ENCODE measurements at places on chromosomes 12 and 14.

- peaks cover 2% of the 10 kb centered on the region for H3K27me3 ChIP-seq
- H3K4me3 ChIP-seq = peak overlapping the region; percentile 46
- H3K36me3 ChIP-seq = no peaks in the 10 kb centered on the region
- H3K27ac ChIP-seq = no peak overlapping the region
- no peak for DNase-seq
Observed at GRCh38 chr12:110689281-110690126, 589 bp upstream of the HVCN1 start.

- no peak overlapping the region for H3K27ac ChIP-seq
- H3K4me3 ChIP-seq = no peak overlapping the region
- no peaks in the 10 kb centered on the region for H3K4me1 ChIP-seq
- H3K36me3 ChIP-seq = no peaks in the 10 kb centered on the region
Observed at GRCh38 chr14:30283822-30284446, 275.0 kb upstream of the G2E3 start.

GRCh38 chr14:87251011-87251410, 742.0 kb downstream of the GALC start:
- H3K36me3 ChIP-seq = no peaks in the 10 kb centered on the region
- H3K27ac ChIP-seq = no peak overlapping the region
- DNase-seq = no peak

GRCh38 chr14:67416085-67416484, 4.1 kb upstream of the PLEK2 start:
- no peak for DNase-seq
- peaks cover 2% of the 10 kb centered on the region for H3K4me1 ChIP-seq
- peaks cover 13% of the 10 kb centered on the region for H3K27me3 ChIP-seq
- no peaks in the 10 kb centered on the region for H3K36me3 ChIP-seq
- no peak overlapping the region for H3K4me3 ChIP-seq

GRCh38 chr14:50770586-50770985, 60.4 kb downstream of the NIN start:
- H3K36me3 ChIP-seq = peaks cover 6% of the 10 kb centered on the region
- H3K4me1 ChIP-seq = no peaks in the 10 kb centered on the region
- no peak overlapping the region for H3K4me3 ChIP-seq
- no peak overlapping the region for H3K27ac ChIP-seq

- no peak overlapping the region for H3K27ac ChIP-seq
- DNase-seq = no peak
- H3K36me3 ChIP-seq = no peaks in the 10 kb centered on the region
- no peaks in the 10 kb centered on the region for H3K4me1 ChIP-seq
- no peaks in the 10 kb centered on the region for H3K27me3 ChIP-seq
Observed at GRCh38 chr14:93859957-93860356, 67.2 kb upstream of the FAM181A start.

DNA sequence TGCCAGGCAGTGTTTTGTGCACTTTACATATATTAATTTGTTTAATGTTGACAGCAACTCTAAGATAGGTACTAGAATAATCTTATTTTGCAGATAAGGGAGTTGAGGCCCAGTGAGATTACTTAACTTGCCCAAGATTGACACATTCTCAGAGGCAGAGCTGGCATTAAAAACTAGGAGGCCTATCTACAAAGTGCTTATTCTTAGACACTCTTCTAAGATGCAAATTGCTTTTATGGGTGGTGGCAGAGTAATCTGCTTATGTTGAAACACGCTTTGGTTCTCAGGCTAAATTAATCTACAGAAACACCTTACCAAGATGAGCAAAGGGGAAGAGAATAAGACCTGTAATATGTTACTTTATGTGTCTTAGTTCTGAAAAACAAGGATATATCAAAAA, 7.2 kb downstream of the MGP start:
- H3K36me3 ChIP-seq = no peaks in the 10 kb centered on the region
- H3K4me1 ChIP-seq = no peaks in the 10 kb centered on the region
- no peaks in the 10 kb centered on the region for H3K27me3 ChIP-seq
- DNase-seq = no peak
- no peak overlapping the region for H3K27ac ChIP-seq

DNA sequence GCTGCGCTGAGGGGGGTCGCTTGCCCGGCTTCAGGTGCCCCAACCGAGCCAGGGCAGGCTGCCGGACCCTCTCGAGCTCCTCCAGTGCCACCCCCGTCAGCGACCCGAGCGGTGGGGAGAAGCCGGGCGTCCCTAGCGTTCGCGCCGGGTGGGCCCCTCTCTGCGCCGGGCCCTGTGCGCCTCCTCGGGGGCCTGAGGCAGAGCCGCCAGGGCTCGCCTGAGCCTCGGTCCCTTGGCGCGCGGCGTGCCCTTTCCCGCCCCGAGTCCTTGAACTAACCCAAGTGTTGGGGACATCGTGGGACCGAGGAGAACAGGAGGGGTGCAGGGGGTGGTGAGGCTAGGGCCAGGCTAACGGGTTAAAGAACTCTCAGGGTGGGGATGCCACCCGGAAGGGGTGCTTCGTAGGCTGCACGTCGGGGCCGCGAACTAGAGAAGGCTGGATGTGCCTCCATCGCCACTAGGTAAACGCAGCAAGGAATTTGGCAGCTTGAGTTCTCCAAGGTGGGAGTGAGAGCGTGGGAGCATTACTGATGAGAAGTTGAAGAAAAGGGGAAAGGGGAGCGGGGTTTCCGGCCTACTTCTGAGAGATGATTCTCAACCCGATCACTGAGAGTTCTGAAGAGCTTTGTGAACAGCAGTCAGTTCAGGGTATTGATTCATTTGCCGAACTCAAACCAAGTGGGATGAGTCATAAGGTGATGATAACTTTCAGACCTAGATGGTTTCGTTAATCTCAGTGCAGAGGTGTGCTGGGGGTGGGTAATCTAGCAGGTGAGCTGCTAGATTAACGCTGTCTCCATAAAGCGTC, 618 bp downstream of the RNF34 start:
- H3K27me3 ChIP-seq = no peaks in the 10 kb centered on the region
- no peak overlapping the region for H3K27ac ChIP-seq
- H3K4me1 ChIP-seq = no peaks in the 10 kb centered on the region
- H3K36me3 ChIP-seq = no peaks in the 10 kb centered on the region
- peak overlapping the region; percentile 85 for H3K4me3 ChIP-seq

DNA sequence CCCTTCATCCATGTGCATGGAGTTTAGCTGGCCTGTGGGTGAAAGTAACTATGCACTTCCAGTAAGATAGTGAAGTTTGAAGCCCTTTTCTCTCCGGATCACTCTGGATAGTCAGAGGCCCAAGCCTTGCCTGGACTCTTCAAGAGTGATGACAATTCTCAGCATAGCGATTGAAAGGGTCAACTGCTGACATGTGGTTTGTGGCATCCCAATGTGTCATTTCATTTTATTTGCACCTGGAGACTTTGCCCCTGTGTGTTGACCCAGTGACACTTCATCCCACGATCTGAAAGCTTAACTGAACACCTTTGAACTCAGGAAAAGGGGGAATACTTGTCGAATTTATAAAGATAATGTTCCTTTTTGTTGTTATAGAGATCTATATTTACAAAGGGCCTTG, 711.9 kb upstream of the TMEM132C start:
- no peaks in the 10 kb centered on the region for H3K4me1 ChIP-seq
- no peaks in the 10 kb centered on the region for H3K36me3 ChIP-seq
- no peaks in the 10 kb centered on the region for H3K27me3 ChIP-seq
- no peak overlapping the region for H3K27ac ChIP-seq
- DNase-seq = no peak

- no peaks in the 10 kb centered on the region for H3K27me3 ChIP-seq
- DNase-seq = no peak
- no peak overlapping the region for H3K4me3 ChIP-seq
Observed at GRCh38 chr12:12807970-12808702, 5.0 kb upstream of the DDX47 start.

DNA sequence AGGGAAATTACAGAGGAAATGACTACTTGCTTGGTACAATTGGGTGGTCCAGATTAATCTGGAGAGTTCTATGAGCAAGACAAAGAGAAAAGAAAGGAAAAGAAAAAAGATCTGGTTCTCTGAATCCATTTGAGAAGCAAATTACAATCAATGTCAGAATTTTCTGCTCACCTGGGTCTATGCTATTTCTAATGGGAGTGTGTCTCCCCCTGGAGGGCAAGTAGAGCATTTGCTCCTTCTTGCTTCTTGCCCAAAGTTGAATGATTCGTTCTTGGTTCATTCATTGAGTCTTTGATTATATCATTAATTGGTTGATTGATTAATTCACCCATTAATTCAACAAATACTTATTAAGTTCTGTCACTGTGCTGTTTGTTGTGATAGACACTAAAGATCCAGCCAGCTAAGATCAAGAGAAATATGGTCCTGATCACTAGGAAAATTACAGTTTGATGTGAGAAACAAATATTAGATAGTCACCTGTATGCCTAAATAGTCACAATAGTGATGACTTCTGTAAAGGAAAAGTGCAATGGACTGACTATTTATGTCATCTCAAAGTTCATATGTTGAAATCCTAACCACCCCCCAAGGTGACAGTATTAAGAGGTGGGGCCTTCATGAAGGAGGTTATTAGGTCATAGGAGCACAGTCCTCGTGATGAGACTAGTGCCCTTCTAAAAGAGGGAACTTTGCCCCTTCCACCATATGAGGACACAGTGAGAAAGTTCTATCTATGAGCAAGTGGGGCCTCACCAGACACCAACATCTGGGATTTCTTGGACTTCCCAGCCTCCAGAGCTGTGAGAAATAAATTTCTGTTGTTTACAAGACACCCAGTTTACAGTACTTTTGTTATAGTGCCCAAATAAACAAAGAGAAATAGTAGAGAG, 8.0 kb upstream of the ASB8 start:
- no peak overlapping the region for H3K4me3 ChIP-seq
- no peak overlapping the region for H3K27ac ChIP-seq
- H3K36me3 ChIP-seq = no peaks in the 10 kb centered on the region
- DNase-seq = no peak

- DNase-seq = no peak
- H3K36me3 ChIP-seq = no peaks in the 10 kb centered on the region
- no peak overlapping the region for H3K4me3 ChIP-seq
- H3K4me1 ChIP-seq = no peaks in the 10 kb centered on the region
Observed at GRCh38 chr12:126772171-126772864, 1494.7 kb upstream of the TMEM132C start.

- no peaks in the 10 kb centered on the region for H3K36me3 ChIP-seq
- no peak overlapping the region for H3K4me3 ChIP-seq
- no peaks in the 10 kb centered on the region for H3K27me3 ChIP-seq
Observed at GRCh38 chr12:51077930-51078329, 5.5 kb downstream of the CSRNP2 start.

- no peaks in the 10 kb centered on the region for H3K27me3 ChIP-seq
- no peaks in the 10 kb centered on the region for H3K36me3 ChIP-seq
- DNase-seq = no peak
- no peak overlapping the region for H3K27ac ChIP-seq
Observed at GRCh38 chr12:93636708-93637107, 40.5 kb upstream of the CRADD start.

DNA sequence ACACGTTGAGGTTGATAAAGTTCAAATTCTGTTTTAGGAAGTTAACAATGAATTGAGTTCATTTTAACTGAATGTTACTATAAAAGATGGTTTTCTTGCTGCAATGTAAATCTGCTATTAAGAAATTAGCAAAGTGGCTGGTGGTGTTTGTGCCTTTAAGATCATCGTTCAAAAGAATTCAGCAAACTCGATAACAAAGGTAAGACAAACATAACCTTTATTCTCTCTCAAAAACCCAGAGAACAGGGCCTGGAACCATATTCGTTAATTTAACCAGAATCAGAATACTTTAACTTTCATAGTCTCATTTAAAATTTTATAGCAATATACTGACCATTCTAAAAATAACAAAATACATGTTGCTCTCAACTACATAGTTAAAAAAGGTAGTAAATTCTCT, 3.4 kb downstream of the TMEM30B start:
- no peaks in the 10 kb centered on the region for H3K36me3 ChIP-seq
- no peak overlapping the region for H3K4me3 ChIP-seq
- H3K4me1 ChIP-seq = no peaks in the 10 kb centered on the region
- no peak overlapping the region for H3K27ac ChIP-seq

GRCh38 chr12:56029166-56029519, 8.3 kb downstream of the IKZF4 start:
- no peak for DNase-seq
- no peaks in the 10 kb centered on the region for H3K27me3 ChIP-seq
- H3K4me1 ChIP-seq = no peaks in the 10 kb centered on the region
- H3K4me3 ChIP-seq = no peak overlapping the region
- H3K27ac ChIP-seq = no peak overlapping the region
- peaks cover 18% of the 10 kb centered on the region for H3K36me3 ChIP-seq

GRCh38 chr12:120148011-120148410, 31.5 kb upstream of the RAB35 start:
- no peak overlapping the region for H3K4me3 ChIP-seq
- no peak overlapping the region for H3K27ac ChIP-seq
- no peaks in the 10 kb centered on the region for H3K27me3 ChIP-seq
- H3K4me1 ChIP-seq = no peaks in the 10 kb centered on the region
- no peak for DNase-seq

GRCh38 chr14:96442355-96442754, 50.4 kb downstream of the AK7 start:
- no peak overlapping the region for H3K4me3 ChIP-seq
- H3K27me3 ChIP-seq = no peaks in the 10 kb centered on the region
- DNase-seq = no peak
- H3K27ac ChIP-seq = no peak overlapping the region
- H3K36me3 ChIP-seq = no peaks in the 10 kb centered on the region

GRCh38 chr12:30463636-30464035, 232.0 kb downstream of the IPO8 start:
- H3K27ac ChIP-seq = no peak overlapping the region
- no peaks in the 10 kb centered on the region for H3K27me3 ChIP-seq
- H3K36me3 ChIP-seq = no peaks in the 10 kb centered on the region
- no peaks in the 10 kb centered on the region for H3K4me1 ChIP-seq
- H3K4me3 ChIP-seq = no peak overlapping the region
- DNase-seq = no peak

GRCh38 chr12:47770086-47770726, 2.8 kb upstream of the SLC48A1 start:
- H3K27me3 ChIP-seq = no peaks in the 10 kb centered on the region
- no peaks in the 10 kb centered on the region for H3K36me3 ChIP-seq
- DNase-seq = no peak

DNA sequence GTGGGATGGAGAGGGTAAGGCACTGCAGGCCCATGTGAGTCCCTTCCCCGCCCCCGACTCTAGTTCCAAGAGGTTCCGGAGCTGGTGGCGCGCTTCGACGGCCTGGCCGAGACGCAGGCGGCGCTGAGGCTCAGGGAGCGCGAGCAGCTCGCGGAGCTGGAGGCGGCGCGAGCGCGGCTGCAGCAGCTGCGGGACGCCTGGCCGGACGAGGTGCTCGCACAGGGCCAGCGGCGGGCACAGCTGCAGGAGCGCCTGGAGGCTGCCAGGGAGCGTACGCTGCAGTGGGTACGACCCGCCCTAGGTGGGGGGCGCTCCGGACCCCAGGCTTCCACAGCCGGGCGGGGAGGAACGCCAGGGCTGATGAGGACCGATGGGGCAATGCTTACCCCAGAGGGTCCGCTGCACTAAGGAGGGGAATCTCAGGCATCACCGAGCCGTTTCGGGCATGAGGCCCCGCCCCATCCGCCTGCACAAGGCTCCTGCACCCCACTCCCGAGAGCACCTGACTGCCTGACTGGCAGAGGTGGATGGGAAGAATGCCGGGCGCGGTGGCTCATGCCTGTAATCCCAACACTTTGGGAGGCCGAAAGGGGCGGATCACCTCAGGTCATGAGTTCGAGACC, 4.9 kb downstream of the CFAP73 start:
- peaks cover 3% of the 10 kb centered on the region for H3K27me3 ChIP-seq
- no peak overlapping the region for H3K27ac ChIP-seq
- peak overlapping the region; percentile 42 for H3K4me3 ChIP-seq
- H3K36me3 ChIP-seq = peaks cover 16% of the 10 kb centered on the region
- DNase-seq = no peak

GRCh38 chr12:47714826-47715386, 9.1 kb upstream of the RPAP3 start:
- peaks cover 3% of the 10 kb centered on the region for H3K4me1 ChIP-seq
- no peak for DNase-seq
- no peak overlapping the region for H3K4me3 ChIP-seq
- no peak overlapping the region for H3K27ac ChIP-seq
- H3K36me3 ChIP-seq = no peaks in the 10 kb centered on the region
- H3K27me3 ChIP-seq = no peaks in the 10 kb centered on the region

Data from iPS DF 6.9 (cell line).